ENCODE measurements at places on chromosomes 5 and 9.

GRCh38 chr9:38355115-38355514, 37.4 kb upstream of the ALDH1B1 start:
- DNase-seq, result no peak

DNA sequence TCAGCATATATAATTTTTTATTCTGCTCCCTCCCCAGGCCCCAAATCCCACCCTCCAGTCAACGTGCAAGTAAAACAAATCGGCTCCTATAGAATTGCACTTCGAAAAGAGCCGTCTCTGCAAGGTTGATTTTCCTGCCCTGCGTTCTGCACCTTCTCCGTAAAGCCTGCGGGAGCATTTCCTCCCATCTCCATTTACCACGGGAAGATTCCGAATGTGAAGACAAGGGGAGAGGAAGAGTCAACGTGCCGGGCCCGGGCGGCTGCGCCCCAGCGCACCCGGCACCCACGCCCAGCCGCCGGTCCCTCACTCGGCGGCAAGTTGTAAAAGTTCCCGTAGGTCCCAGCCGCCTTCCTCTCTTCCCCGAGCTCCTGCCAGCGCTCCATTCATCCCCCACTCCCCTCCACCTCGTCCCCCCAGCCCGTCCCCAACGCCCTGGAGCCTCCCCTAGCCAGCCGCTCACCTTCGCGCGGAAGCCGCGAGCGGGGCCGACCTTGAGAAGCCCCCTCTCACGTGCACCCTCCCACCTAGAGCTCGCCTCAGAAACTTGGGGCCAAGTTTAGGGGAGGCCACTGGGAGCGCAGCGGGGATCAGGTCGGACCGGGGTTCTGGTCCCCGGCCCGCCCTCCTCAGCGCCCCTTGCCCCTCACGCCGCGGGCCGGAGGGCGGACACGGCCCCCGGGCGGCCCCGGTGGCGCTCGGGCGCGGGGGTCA, 431 bp downstream of the BNC2 start:
- no peak for DNase-seq

DNA sequence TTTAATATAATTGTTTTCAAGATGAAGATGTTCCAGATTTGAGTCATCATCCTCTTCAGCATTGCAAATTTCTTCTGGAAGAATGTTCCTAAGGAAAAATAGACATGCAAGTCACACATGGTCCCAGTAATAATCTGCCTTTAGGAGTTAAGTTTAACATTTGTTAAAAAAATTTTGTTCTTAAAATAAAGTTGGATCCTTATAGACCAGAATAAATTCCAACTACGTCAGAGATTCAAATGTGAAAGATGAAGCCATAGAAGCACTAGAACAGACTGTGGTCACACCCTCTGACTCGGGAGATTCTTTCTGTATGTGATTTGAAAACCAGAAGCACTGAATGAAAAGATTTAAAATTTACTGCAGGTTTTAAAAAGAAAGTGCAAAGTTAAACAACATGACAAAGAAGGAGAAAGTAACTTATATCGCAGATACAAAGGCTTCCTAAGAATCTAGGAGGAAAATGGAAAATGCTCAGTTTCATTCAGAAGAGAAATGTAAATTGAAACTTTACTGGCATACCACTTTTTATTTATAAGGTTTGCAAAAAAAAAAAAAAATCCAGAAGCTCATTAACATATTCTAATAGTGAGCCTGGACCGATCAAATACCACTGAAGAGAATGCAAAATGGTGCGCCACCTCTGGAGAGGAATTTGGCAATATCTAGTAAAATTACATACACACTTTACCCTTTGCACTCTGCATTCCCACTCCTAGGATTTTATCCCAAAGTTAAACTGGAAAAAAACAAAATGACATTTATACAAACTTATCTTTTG, 14.3 kb upstream of the ASPN start:
- no peak for DNase-seq

DNA sequence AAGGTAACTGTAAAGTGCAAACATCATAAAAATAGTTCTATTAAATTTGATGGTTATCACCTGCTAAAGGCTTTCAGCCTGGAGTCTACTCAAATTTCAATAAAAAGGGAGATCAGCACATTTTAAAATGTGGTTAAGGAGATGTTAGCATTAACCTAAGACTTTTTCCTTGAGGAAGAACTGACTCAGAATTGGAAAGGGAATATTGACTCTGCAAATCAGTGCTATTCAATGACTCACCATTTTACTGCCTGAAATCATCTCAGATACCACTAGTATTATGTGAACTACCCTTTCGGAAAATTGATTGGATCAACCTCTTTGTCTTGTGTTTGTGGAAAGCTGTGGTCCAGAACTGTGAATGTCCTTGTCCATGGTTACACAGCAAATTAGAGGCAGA, 113.3 kb downstream of the ADRB2 start:
- DNase-seq, result no peak

DNA sequence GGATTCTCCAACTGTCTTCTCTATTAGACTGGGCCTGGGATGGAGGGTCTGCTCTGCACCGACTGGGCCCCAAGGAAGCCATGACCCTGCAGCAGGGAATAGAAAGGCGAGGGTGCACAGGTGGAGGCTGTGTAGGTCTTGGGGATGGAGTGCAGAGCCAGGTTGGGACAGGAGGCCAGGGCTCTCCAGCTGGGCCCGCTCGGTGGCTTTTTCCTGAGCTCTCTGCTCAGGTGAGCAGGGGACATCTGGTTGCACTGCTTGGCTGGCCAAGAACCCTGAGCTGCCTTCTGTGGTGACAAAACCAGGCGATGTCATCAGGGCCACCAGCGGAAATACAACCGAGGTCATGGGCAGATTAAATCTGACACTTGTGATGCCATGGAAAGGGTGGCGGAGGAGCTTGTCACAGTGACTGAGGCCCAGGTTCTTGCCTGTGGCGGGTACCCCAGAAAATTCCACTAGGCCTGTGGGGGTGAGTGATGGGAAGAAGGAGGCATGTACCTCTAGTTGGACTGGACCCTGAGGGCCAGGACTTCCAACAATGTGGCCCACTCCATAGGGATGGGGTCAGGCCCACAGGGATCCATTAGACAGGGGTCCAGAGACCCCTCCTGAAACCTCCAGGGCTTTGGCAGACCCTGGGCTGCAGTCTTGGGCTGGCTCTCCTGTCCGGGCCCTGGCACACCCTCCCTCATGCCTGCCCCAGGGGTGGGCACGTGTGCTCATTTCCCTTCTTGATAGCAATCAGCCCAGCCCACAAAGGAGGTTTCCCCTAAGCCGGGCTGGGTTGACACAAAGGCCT, 4.4 kb upstream of the IL3 start:
- DNase-seq, result no peak

GRCh38 chr9:75235632-75236031, 147.3 kb downstream of the OSTF1 start:
- DNase-seq, result no peak

Data from SK-MEL-5 (cell line).